Mesothelial cell of epicardium (in vitro differentiated cells): ENCODE measurements at places on chromosomes 6 and 20.
A peak's percentile ranks its signal among the peaks of the same experiment; 100 is the strongest.

DNA sequence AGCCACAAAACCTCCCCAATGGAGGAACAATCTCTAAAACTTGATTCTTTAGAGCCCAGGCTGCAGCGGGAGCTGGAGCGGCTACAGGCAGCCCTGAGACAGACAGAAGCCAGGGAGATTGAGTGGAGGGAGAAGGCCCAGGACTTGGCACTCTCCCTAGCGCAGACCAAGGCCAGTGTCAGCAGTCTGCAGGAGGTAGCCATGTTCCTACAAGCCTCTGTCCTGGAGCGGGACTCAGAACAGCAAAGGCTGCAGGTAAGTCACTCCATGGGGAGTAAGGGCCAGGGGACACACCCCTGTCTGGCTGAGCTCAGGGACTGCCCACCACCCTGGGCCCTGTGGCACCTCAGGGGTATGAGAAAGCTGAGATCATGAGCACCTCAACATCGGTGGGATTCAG, 24.7 kb downstream of the C20orf173 start:
- DNase-seq = no peak

DNA sequence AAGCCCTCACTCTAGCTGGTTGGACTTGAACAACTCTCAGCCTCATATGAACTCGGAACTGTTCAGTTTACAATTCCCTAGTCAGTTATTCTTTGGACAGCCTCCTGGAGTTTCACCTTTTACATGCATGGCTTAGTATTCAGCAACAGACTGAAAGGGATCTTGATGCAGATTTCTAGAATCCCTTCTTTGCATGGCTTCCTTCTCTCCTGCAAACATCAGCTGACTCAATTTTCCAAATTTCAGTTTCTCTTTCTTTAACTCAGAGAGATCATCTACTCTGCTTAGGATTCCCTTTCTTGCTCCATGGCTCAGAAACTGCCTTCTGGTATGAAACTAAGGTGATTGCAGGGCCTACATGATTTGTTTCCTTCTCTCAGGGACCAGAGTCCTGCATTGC, 99.6 kb downstream of the CEP57L1 start:
- no peak for DNase-seq

GRCh38 chr6:17504005-17504404, 96.1 kb upstream of the FAM8A1 start:
- DNase-seq = no peak

DNA sequence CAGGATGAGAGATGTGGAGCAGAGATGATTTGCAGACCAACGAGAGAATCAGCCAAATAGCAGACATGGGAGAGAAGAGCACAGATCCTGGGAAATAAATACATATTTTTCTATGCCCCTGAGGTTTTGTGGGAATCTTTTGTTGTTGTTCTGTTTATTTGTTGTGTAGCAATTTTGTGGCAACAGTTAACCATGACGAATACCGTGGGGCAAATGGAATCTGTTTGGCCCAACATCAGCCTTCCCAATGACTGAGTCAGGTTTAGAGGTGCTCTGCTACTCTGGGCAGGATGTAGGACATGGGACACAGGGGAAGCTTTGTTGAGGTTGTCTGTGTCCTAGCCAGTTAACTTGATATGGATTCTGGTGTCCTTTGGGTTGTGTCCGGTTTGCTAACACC, 7.9 kb upstream of the SLC2A10 start:
- no peak for DNase-seq

DNA sequence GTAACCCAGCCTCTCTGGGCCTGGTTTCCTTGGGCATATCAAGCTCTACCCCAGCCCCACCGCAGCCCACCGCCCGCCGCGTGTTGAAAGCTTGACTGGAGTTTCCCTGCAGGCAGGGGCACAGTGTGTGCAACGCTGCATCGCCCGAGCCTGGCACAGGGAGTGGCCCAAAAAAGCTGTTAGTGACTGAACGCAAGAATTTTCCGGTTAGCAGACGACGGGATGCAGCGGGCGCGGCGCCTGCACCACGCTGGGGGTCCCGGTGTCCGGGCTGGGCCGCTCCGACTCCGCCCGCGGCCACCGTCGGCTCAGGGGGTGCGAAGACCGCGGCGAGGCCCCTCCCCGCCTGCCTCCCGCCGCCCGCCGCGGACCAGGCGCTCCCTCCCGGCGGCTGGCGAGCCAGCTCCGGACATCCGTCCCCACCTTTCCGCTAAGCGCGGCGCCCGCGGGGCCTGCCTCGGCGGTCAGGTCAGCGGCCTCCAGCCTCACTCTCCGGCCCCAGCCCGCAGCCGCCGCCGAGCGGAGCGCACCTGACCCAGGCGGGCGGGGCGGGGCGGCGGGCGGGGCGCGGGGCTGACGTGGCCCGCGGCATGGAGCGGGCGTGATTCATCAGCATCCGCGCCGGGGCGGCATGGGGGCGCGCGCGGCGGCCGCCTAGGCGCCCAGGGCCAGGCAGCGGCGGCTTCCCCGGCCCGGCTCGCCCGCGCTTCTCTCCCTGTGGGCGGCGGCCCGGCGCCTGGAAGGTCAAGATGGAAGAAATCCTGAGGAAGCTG, at the start of gene ARFGEF3:
ARFGEF3 (plus strand) TSS at position 602 of the 773 bp plus-strand sequence; CDS start at position 750, 148 bp downstream.
- peak; percentile 49 for DNase-seq

- DNase-seq = no peak
Measured at GRCh38 chr6:125245523-125246264, 56.1 kb downstream of the HDDC2 start.

DNA sequence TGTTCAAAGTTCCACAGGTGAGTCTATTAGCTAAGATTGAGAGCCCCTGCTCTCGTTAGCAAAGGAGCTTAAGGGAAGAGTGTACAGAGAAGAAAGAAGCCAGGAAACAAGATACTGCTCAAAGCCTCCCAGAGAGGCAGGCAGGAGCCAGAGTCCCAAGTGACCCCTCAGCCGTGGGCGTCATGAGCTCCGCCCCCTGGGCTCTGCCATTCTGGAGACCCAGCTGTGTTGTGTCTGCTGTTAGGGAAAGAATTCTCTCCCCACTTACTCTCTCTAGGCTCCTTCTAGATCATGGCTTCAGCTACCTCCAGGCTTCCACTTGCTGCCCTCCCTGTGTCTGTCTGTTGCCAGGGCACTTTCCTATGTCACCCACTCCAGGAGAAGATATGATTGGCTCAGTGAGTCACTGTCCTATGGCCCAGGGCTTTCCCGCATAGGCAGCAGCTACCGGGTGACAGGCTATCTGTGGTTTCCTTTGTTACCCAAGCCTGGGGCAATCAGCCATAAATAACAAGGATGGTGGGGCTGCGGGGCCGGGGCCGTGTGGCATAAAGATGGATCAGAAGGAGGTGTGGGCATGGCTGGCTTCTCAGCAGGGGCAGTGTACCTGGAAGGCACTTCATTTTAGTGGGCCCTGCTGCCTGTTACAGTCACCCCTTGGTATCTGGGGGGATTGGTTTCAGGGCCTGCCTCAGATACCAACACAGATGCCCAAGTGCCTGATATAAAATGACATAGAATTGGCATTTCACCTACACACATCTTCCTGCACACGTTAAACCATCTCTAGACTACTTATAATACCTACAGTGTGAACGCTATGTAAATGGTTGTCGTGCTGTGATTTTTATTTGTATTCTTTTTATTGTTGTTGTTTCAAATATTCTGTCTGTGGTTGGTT, 118.9 kb downstream of the ARMC2 start:
- no peak for DNase-seq

- DNase-seq = no peak
Measured at GRCh38 chr20:36830791-36831691, 44.9 kb upstream of the TLDC2 start.

GRCh38 chr20:2874456-2874855, 1.2 kb downstream of the PTPRA start:
- no peak for DNase-seq

- DNase-seq = no peak
Measured at GRCh38 chr20:50900261-50900660, 31.0 kb downstream of the ADNP start.

DNA sequence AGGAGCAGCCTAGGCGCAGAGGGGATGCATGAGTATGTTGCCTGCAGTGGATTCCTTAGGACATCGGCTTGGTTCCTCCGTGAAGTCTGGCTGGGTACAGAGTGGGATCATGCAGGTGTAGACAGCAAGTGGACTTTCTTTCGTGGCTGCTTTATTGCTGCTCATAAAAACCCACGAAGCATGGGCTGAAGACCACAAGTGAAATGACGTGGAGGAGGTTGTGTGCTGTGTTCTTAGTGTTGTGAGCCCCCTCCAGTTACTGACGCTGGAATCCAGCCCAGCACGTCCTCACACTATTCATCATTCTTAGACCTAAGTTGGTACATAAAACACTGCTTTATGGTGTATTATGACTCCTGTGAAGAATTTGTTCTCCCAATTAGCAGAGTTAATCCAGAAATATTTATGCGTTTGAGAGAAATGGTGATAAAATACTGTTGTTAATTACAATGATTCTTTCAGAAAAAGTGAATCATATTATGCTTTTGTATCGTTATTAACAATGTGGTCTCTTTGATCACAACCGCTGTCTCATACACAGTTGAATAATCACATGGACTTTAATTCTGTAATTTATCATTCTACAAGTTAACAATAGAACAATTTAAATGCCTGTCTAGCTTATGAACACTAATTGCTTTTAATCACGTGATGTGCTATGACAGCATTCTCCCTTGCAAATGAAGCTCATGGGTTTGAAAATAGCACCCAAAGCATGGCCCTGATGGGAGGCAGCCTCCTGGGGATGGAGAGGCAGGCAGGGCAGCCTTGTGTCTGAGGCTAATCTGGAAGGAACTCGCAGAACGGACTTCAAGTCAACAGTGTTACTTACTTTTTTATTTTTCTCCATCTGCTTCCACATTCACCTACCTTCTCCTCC, 233.9 kb upstream of the SYNDIG1 start:
- no peak for DNase-seq

DNA sequence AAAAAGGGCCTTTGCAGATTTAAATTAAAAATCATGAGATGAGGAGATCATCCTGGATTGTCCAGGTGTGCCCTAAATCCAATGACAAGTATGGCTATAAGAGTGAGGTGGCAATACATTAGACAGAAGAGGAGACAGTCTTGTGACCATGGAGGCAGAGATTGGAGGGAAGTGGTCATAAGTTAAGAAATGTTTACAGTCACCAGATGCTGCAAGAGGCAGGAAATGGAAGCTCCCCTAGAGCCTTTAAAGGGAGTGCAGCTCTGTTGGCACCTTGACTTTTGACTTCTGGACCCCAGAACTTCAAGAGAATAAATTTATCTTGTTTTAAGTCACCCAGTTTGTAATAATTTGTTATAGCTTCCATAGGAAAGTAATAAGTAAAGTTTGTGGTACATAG, 61.1 kb downstream of the HMGN3 start:
- no peak for DNase-seq

DNA sequence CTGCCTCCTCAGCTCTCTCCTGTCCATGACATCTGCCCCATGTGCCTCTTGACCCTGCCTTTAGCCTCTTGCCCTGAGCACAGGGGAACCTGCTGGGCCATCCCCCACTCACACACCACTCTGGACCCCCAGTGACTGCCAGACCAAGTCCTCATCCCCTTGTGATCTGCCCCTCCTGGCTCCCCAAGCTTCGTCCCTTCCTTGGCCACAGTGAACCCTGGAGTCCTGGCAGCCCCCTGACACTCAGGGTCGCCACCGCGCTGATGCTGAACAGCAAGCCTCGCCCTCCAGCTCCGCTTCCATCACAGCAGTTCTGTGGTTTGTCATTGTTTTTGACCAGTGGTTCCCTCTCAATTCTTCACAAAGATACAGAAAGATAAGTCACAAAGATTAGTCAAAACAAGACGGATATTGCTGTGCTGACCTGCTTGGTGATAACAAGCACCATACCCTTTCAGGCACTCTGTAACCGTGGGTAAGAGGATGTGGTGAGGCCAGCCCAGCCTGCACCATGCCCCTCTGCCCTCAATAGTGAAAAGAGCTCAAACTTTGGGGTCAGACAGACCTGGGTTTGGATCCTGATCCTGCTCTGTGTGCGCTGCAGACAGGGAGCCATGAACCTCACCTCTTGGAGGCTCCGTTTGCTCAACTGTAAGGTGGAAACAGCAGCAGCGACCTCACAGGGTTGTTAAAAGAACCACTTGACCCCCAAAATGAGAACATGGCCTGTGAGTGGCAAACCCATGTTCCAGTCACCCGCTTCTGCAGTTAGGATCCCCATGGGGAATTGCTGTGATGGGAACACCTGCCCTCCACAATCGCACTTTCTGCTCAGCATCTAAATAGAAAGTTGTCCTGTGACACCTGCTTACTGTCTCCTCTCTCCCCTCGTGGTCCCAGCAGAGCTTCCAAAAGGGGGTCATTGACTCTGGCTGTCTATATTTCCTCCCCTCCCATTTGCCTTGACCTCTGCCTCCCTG, 114.5 kb downstream of the TOX2 start:
- DNase-seq = no peak

DNA sequence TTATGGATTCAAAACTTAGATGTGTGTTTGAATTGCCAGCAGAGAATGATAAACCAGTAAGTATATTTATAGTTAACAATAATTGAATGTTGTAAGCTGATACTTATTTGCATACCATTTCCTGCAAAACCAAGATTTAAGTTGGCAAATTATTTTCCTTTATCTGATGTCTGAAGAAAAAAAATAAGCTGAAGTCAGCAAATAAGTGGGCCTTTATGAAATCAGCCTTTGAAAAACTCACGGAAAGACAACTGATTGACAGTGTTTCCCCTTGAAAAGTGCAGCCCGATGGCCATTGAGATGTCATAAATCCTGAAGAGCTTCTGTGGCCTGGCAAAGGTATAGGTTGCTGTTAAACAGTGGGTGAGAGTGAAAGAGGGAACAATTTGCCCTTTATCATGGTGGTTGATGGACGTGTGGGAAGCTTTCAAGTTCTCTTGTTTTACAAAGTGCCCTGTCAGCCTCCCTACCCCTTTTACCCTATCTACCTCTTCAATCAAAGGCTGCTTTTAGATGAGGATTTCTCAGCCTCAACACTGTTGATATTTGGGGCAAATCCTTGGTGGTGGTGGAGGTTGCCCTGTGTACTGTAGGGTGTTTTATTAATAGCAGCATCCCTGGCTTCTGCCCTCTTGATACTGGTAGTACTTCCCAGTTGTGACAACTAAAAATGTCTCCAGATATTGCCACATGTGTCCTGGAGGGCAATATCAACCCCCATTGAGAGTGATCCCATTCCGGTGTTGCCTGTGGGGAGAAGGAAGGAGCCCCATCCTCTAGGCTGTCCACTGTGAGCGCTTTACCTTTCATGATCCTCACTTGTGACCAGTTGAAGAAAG, 50.2 kb downstream of the VAPB start:
- DNase-seq = no peak

DNA sequence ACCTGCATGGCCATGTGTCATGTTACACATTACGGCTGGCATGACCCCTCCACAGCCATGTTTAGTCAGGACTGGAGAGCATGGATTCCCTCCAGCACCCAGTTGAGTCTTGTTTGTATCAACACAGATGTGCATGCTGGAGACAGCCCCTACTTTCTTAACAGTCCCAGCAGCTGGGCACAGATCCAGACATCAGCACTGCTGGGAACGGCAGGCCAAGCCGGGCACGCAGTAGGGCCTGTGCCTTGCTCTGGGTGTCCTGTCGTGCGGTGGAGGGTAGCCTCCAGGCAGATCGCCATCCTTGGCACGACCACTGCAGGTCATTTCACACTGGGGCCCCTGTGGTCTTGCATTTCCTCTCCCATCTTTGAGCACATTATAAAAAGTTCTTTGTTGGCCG, 381.4 kb downstream of the SMOC2 start:
- DNase-seq = no peak

GRCh38 chr20:63164484-63165355, 51.2 kb downstream of the YTHDF1 start:
- no peak for DNase-seq
